Heart right ventricle (tissue), 16 donors: ENCODE measurements at places on chromosomes 13 and 19. TPM values are rescaled to one million over a fixed set of nuclear protein-coding genes. Genes with fewer than 3 reads are reported as not detected.

ZFP82 gene
- 4.3 TPM for total RNA-seq

CGB8 gene
- total RNA-seq = not detected

TNNT1 gene
- 117 TPM for total RNA-seq

SHKBP1 gene
- 13.3 TPM for total RNA-seq

NLRP11 gene
- not detected for total RNA-seq

GRCh38 chr19:49382639-49383038 is 5.4 kb upstream of the KASH5 start:
- DNase-seq = no peak

- peak; percentile 54 for DNase-seq
These were observed 379 bp upstream of the ZNF470 start for GRCh38 chr19:56566904-56567273.

GRCh38 chr19:55265723-55266386 is 7.0 kb upstream of the PPP6R1 start:
- DNase-seq = no peak

- DNase-seq = peak; percentile 51
These were observed 2.3 kb upstream of the SLC25A42 start for GRCh38 chr19:19061506-19061905.

DNA sequence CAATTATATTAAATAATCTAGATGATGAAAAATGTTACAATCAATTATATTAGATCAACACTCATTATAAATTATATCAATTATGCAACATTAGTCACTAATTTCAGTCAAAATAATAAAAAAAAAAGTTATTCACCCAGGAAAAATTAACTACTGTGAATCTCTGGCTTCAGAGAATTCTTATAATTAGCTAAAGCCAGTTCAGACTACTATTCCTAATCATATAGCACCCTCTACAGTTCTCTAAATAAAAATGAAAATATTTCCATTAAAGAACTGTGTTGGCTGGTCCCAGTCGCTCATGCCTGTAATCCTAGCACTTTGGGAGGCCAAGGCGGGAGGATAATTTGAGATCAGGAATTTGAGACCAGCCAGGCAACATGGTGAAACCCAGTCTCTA is 33.0 kb downstream of the XPO4 start:
- DNase-seq = no peak

DNA sequence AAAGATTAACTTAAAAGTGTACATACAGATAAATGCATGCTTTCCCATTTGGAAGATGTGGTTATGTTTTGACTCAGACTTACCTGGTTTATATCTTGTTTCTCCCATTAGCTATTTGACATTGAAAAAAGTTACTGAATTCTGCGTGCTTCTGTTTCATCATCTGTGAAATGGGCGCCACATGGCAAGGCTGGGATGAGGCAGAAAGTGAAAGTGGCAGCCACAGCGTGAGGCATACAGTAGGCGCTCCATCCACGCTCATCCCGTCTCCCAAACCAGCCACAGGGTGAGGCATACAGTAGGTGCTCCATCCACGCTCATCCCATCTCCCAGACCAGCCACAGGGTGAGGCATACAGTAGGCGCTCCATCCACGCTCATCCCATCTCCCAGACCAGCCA is 14.0 kb upstream of the TMEM255B start:
- DNase-seq = no peak

GRCh38 chr13:73998631-73999030 is 135.6 kb downstream of the KLF12 start:
- DNase-seq = no peak

DNA sequence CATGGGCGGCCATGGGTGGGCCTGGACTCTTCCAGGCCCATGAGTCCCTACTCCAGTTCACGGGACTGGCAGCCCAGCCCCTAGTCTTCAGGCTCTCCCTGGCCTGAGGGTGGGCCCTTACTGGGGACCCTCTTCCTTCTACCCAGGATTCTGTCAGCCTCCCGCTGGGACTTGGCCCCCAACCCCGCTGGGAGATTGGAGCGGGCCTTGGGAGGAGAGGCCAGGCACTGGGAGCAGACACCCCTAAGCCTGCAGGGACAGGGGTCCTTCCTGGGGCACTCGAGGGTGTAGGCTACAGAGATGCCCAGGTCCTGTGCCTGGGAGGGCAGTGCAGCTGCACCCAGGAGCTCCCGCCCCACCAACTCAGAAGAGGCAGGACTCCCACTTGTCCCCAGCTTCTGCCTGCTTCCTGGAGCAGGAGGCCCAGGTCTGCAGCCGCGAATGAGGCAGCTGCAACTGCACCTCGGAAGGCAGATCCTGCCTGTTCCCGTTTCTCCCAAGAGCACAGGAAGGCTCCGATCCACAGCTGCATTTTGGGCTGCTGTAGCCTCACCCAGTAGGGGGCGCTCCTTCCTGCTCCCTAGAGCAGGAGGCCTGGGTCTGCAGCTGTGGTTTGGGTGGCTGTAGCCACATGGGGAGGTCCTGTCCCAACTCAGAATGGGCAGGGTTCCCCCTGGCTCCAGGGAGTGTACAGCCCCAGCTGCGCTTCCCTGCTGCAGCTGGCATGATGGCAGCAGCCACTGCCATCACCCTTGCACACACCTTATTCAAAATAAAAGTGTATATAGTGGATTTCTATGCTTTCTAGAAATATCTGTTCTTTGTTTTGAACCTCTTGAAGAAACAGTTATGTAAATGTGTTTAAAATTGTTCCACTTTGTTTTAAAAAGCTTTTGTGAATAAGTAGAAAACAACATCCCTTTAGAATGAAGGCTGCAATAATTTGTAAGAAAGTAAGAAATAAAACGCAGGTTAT is 46.8 kb downstream of the TEX26 start:
- peak; percentile 28 for DNase-seq

DNA sequence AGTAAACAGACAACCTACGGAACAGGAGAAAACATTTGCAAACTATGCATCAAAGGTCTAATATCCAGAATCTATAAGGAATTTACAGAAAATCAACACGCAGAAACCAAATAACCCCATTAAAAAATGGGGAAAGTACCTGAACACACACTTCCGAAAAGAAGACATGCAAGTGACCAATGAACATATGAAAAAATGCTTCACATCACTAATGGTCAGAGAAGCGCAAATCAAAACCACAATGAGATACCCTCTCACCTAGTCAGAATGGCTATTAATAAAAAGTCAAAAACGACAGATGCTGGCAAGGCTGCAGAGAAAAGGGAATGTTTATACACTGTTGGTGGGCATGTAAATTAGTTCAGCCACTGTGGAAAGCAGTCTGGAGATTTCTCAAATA is 29.5 kb downstream of the SLC25A15 start:
- DNase-seq = no peak

GRCh38 chr19:17020823-17021222 is 5.8 kb downstream of the CPAMD8 start:
- DNase-seq = no peak

GRCh38 chr13:40585911-40586471 is 80.5 kb downstream of the FOXO1 start:
- no peak for DNase-seq

DNA sequence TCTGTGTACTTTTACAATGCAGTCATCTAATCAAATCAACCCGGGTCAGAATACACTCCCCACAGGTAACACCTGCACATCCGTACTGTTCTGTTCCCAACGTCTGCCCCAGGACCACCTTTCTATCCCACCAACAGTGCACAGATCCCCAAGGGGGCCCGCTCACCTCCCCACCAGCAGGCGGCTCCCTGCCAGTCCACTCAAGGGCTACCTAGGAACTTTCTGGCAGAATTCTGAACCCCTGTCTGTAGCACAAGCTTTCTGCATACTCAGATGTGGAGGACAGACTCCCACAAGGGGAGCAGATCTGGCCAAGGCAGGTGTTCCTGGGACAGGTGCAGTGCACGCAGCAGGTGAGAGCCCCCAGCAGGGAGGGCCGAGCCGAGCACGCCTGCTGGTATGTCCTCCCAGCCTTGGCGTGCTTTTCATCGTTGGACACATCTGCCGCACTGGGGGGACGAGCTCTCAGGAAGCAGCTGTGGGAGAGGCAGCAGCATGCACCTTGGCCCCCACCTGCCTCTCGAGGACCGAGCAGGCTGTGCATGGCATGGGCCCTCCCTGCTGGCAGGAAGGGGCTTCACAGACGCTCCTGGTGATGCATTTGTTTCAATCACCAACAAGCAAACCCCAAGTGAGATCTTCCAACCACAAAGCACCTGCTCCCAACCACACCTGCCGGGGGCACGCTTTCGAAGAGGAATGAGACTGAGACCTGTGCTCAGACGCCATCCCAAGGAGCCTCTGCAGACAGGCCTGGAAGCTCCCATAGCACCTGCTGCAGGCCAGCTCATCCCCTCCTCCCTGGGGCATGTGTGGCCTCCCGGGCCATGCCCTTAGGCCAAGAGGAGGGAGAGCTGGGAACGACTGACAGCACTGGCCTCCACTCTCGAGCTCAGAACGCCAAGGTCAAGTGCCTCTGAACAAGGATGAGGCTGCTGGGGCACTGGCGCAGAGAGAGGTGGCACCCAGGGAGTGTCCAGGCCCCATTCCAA is 35.9 kb downstream of the RAB20 start:
- peak; percentile 51 for DNase-seq

GRCh38 chr19:16200038-16201010 is 2.6 kb downstream of the AP1M1 start:
- no peak for DNase-seq

DNA sequence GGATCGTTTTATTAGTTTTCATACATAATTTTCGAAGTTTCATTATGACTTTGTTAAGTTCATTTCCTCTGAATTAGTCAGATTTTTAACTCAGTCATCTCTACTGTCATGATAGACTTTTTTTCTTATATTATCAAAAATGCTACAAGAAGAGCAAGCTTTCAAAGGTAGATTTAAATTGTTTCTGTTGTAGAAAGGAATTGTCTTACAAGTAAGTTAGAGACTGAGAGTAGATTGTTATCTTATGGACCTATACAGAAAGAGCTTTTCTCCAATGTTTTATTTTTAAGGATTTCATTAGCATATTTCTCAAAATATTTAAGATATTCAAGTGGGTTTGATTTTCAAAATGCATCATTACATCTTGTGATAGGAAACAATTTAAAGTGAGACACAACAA is 2.7 kb downstream of the MAB21L1 start:
- no peak for DNase-seq

GRCh38 chr13:73938372-73939070 is 195.7 kb downstream of the KLF12 start:
- no peak for DNase-seq

DNA sequence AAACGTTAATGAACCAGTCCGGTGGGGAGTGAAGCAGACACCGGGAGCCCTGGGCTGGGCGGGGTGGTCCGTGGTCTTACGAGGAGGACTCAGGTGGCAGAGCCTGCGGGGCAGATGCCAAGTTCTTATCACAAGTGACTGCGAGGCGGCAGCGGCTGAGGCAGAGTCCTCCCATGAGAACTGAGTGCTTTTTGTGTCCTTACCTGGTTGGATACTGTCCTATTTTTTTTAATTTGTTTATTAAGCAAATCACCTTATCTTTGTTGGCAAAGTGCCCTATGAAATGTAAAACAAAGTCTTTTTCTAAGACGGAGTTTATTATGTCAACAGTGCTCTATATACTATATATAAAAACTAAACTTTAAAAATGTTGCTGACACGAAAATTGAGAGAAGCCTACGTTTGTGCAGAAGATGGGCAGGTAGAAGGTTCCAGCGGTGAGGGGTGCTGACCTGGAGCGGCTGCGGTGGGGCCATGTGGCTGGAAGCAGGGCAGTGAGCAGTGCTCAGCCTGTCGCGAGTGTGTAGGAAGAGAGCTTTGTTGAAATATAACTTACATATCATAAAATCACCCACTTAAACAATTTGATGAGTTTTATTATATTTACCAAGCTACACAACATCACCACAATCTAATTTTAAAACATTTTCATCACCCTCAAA is 82.2 kb downstream of the ATP11A start:
- DNase-seq = no peak

GRCh38 chr13:44564936-44565335 is 11.2 kb downstream of the TSC22D1 start:
- DNase-seq = no peak

DNA sequence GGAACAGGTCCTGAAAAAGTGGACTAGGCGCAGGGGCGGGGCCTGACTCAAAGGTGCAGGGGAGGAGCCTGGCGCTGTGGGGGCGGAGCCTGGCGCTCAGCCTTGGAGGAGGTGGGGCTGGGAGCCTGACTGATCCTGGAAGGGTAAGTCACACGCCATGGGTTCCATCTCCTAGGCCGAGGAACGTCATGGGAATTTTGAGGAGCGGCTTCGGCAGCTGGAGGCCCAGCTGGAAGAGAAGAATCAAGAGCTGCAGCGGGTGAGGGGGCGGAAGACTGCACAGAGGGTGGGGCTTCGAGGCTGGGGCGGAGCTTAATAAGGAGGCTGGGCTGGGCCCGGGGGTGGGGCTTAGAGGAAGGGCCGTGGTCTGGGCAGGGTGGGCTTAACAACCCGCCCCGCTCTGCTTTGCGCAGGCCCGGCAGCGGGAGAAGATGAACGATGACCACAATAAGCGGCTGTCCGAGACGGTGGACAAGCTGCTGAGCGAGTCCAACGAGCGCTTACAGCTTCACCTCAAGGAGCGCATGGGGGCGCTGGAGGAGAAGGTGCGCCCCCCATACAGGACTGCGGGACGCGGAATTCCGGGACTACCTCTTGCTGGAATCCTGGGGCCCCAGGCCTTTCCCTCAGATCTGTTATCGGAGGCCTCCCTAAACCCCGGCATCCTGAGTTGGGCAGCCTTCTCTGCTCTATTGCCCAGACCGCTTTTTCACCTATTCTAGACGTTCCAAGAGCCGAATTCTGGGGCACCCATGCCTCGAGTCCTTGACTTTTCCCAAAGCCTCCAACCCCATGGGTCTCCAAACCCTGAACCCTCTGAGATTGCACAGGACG is 14.5 kb downstream of the PPFIA3 start:
- DNase-seq = peak; percentile 76

- DNase-seq = no peak
These were observed 98.1 kb upstream of the AKAP11 start for GRCh38 chr13:42173789-42174343.

- DNase-seq = no peak
These were observed 65.3 kb downstream of the DPF1 start for GRCh38 chr19:38158730-38159129.

- no peak for DNase-seq
These were observed 855.1 kb downstream of the SLITRK5 start for GRCh38 chr13:88526186-88526852.

GRCh38 chr19:52453324-52454094 is at the start of gene ZNF578:
ZNF578 (plus strand) TSS chr19:52453553; CDS start chr19:52501846, 48,293 bp downstream.
- DNase-seq = peak; percentile 85

DNA sequence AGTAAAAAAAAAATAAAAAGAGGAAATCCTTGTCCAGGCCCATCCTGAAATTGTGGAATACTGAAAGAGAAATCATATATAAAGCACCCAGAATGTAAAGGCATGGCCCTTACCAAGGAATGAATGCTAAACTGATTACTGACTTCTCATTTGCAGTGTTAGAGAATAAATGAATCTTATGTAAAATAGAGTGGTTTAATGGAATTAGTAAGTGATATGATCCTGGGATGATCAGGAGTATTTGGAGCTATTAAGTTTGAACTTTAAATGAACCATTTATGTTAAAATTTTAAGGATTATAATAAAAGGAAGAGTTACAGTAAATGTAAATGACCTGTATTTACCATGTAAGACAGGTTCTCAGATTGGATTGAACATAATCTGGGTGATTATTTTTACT is 75.4 kb downstream of the PDS5B start:
- no peak for DNase-seq
